HuH-7.5 (cell line): ENCODE measurements at places on chromosomes 2 and 18.

GRCh38 chr18:73656691-73657090 is 490.9 kb downstream of the FBXO15 start:
- DNase-seq, result no peak

DNA sequence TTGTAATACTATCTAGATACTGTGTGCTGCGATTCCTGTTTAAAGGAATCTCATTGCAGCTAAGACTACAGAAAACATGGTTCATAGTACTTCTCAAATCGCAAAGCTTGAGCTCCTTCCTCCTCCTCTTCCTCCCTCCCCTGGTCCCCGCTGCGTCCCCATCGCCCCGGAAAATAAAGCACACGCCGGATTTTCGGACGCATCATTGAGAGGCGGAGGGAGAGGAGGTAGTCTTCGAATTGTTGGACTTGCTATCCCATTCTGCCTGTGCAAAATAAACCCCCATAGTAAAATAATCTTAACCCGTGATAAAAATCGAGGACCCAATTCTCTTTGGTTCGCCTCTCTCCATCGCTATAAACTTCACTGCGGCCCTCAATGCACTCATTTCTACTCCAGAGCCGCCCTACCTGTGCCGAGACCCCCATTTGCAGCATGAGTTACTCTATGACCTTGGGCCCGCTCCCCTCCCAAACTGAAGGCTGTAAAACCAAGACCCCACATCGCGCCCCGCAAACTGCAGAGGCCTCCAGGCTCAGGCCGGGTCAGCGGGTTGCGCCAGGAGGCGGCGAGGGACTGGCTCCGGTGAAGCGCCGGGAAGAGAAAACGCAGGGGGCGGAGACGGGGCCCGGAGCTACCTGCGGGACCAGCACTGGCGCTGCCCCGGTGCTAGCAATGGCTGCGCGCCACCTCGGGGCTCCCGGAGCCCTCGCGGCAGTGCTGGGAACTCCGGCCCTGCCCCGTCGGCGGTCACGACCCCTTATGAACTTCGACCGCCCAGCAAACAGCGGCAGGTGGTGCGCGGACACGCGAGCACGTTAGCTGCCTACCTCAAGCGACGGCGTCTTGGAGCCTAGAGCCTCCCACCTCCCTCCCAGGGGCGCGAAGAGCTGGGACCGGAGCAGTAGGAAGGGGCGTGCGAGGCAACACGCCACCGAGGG is 649 bp downstream of the ESCO1 start:
- DNase-seq, result peak; percentile 67

- DNase-seq, result no peak
These were observed 12.4 kb upstream of the NBEAL1 start for GRCh38 chr2:203002054-203002821.

DNA sequence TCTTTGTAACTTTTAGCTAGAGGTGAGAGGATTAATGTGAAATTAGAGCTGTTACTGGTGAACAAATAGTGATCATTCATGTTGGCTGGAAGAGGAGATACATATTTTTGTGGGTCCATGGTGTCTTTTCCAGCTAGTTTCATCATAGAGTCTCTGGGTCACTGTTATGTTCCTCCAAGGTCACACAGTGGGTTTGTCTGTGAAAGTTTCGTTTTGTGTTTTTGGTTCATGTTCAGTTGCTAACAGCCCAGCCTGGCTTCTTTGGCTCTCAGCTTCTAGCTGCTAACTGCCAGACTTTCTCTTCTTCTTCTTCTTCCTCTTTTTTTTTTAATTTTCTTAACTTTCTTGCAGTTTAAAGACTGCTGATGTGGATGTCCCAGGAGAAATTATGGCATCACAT is 480.0 kb upstream of the SYT4 start:
- no peak for DNase-seq

DNA sequence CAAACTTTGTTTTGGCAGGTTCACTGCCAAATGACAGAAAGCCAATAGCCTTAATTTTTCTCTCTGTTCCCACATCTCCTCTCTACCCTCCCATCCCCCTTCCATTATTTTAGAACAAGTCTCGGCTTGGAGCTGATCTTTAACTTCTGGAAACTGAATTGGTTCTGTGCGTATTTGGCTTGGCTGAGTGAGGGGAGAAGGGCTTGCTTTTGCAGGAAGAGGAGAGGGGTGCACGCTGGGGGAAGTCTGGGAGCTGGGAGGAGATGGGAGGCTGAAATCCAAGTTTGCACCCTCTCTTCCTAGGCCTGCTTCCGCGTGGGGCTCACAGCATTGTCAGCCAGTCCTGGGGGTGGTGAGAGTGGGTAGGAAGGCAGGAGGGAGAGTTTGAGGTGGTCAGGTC is 176.1 kb upstream of the SPRED2 start:
- DNase-seq, result no peak

GRCh38 chr2:187126247-187127005 is 277.5 kb upstream of the ZSWIM2 start:
- no peak for DNase-seq

GRCh38 chr18:77098538-77099174 is 33.9 kb downstream of the MBP start:
- DNase-seq, result no peak

- no peak for DNase-seq
These were observed 16.4 kb downstream of the MAL start for GRCh38 chr2:95041824-95042442.
